ENCODE measurements at places on chromosomes 11 and 22.
A peak's percentile ranks its signal among the peaks of the same experiment; 100 is the strongest.

DNA sequence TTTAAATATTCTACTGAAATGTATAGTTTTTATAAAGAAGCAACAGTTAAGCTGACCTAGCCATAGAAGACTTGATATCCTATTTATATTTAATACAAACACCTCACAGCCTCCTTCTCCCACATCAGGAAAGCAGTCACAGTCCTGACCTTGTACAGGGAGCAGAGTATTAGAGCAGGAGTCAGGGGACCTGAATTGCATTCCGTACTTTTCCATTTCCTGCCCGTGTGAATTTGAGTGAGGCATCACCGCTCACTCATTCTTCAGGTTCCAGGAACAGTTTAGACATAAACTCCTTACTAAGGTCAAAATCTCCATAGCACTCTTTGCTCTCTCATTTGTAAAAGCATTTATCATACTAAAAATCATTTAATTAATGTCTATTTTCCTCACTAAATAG lies 482.5 kb upstream of the FAT3 start:
- DNase-seq: no peak

DNA sequence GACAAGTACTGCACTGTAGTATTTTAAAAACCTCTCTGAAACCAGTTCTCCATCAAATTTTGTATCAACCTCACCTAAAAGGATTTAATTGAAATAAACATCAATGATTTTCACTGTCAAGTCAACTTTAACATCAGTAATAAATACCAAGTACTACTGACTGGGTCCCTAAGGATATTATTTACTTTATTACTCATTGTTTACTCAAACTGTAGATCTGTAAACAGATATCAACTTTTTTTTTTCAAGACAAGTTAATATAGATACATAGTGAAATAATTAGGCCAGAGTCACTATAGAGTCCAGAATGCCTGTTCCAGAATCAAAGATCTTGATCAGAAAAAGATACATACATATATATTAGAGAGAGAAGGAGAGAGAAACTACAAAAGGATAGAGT lies 1.6 kb downstream of the RNF141 start:
- DNase-seq: no peak

- no peak for DNase-seq
Observed at GRCh38 chr22:49976439-49977175, 16.0 kb downstream of the PIM3 start.

DNA sequence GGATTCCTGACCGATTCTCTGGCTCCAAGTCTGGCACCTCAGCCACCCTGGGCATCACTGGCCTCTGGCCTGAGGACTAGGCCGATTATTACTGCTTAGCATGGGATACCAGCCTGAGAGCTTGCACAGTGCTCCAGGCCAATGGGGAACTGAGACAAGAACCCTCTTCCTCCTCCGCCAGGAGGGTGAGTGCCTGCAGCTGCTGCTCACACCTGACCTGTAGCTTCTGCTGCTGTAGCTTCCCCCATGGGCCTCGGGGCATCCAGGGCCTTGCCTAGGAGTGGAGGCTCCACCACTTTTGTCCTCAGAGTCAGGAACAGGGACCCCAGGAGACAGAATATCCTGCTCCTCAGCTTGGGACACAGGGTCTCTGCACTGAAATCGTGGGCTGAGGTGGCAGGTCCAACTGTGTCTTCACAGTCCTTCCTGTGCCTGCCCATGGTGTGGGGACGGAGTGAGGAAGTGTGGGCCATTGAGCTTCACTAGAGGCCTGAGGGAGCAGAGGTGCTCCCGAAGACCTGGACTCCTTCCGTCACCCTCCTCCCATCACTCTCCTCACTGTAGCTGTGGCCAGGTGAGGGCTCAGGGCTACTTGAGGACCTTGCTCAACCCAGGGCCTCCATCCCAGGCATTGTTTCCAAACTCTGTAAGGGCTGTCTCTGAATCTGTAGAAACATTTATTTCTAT lies 103.8 kb downstream of the ZNF280B start:
- no peak for DNase-seq

- DNase-seq: no peak
Observed at GRCh38 chr22:32831584-32831983, 30.1 kb downstream of the TIMP3 start.

- DNase-seq: no peak
Observed at GRCh38 chr11:36577373-36577772, 9.6 kb downstream of the RAG1 start.

DNA sequence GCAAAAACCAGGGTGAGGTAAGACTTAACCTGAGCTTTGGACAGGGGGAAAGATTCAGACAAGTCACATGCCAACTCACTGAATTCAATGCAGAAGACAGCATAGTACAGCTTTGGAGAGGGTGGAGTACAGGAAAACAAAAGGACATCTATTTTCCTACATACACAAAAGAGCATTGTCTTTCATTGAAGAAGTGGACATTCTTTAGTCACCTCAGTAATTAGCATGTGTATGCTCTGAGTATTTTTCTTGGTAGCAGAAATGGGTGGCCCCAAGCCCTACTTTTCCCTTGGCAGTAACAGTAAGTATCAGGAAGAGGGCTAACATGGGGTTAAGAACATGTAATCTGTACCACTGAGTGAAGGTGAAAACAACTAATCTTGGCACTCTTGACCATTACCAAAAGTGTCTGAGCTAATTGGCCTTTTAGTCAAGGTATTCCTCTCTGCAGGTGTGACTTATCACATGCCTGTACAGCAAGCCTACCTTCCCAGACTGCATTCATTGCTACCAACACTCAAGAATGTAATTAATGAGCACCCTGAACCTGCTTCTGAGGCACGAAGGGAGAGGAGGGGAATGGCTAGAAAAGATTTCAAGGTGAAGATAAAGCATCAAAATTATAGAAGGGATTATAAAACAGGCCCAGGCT lies 33.9 kb downstream of the SYTL2 start:
- DNase-seq: no peak

GRCh38 chr11:10318527-10318802 lies 13.6 kb downstream of the ADM start:
- no peak for DNase-seq

- DNase-seq: no peak
Observed at GRCh38 chr22:45098056-45098455, 65.7 kb upstream of the NUP50 start.

DNA sequence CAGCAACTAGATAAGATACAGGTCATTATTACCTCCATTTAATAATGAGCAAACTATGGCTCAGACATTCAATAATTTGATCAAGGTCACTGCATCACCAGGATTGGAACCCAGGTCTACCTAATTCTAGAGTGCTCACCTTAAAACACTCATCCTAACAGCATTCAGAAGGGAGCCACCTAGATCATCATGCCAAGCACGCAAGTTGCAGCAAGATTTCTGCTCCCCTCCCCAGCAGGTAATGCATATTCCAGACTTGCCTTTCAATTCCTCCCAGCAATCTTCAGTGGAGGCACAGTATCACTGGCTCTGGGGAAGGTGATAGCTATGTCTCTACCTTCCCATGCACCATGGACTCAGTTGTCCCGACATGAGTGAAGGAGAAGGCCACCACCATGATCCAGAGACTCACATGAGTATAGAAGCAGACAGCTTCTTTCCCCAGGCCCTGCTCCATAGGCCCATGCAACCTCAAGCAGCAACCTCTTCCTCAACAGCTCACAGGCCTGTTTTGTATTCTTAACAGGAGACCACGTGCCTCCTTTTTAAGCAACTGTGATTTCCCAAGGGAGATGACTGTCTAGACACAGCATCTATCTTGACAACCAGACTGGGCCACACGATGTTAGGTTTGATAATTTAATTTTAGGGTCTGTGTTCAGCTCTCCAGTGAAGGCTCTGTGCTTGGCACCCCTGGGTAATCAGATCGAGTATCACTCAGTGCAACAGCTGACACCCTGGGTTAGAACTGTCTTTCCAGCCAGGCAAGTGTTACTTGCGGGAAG lies 36.4 kb downstream of the RAB30 start:
- DNase-seq: no peak

DNA sequence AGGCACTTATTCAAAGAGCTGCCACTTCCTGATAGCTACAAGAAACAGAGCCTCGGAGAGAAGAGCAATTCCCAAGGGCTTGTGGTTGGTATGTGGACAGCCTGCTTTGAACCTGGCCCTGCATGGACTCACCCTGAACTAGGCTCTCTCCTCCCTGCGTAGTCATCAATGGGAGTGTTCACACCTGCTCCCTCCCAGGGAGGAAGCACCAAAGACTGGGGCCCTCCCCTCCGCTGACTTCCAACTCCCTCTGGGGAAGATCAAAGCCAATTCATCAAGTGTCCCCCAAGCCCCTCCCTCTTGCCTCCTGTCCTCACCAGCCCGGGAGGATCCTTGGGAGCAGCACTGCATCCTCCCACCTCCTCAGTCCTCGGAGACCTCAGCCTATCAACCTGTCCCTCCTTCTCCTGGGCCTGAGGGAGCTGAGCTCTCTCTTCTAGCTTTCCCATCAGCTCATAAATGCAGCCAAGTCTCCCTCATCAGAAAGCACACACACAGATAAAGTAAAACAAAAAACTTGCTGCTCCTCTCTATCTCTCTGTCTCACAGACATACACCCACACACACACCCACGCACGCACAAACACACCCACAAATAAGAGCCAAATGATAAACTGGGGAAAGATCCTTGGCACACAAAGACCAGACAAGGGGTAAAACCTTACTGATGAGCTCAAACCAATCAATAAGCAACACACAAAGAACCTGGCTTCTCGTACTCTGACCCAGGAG lies 3.3 kb downstream of the A4GALT start:
- DNase-seq: no peak

- DNase-seq: no peak
Observed at GRCh38 chr22:25076336-25076735, 123.3 kb upstream of the CRYBB3 start.

DNA sequence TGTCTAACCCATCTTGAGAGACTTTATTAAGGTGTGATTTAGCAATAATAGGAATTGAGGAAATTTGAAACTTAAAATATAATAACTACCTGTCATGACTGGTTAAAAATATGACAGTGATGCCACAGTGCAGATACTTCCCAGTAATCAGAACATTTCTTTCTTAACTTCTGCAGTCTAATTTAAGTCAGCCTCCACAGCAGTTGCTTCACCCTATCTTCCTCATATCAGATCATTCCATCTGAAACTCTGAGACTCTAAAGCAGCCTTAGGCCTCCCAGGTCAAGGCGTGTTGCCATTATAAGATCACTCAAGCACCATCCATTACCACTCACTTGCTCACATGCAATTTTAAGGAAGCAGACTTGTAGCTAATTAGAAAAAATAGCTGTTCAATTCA lies 302.2 kb downstream of the AASDHPPT start:
- no peak for DNase-seq

GRCh38 chr22:28833276-28833923 lies 33.0 kb upstream of the XBP1 start:
- DNase-seq: no peak

- DNase-seq: no peak
Observed at GRCh38 chr22:36405671-36406538, 18.1 kb upstream of the MYH9 start.

DNA sequence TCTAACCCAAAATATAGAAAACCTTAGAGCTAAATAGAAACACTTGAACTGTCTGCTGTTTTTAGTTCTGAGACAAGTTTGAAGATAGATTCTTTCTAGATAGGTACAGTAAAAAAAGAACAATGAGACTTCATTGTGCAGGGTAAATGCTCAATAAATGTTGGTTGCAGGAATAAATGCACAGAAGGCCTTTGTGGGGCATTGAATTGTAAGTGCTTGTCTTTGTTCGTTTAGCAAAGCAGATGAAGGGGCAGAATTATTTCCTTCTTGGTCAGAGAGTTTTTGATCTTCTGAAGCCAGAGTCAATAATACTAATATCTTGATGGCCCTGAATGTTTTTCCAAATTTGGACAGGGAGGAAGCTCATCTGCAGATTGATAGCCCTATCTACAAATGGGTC lies 340.4 kb downstream of the OPCML start:
- no peak for DNase-seq

- DNase-seq: no peak
Observed at GRCh38 chr22:20578707-20579106, 71.3 kb downstream of the MED15 start.

DNA sequence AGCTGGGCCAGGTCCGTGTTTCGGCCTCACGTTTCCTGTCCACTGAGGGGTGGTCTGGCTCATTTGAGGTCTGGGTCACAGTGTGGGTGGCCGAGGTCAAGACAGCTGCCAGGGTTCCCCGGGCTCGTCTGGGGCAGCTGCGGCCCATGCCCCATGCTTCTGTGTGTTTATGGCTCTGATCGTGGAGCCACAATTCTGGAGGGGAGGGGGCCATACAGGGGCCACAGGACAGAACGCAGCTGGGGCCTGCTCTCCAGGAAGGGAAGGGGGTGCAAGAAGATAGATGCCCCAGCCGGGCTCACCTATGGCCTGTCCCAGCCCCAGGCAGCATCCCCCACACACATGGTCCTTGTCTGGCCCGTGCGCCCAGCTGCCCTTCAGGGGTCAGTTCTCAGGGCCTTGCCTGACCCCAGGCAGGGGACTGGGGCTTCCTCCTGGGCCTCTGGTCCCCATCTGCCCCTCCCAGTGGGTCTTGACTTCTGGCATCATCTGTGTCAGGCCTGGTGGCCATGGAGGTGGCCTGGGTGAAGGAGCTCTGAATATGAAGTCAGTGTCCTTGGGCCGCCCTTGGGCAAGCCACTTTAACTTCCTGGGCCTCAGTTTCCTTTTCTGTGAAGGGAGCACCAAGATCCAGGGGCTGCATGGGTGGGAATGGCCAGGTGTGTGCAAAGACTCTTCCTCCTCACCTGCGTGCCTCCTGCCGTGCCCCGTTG lies 8.4 kb downstream of the TSPAN32 start:
- no peak for DNase-seq

DNA sequence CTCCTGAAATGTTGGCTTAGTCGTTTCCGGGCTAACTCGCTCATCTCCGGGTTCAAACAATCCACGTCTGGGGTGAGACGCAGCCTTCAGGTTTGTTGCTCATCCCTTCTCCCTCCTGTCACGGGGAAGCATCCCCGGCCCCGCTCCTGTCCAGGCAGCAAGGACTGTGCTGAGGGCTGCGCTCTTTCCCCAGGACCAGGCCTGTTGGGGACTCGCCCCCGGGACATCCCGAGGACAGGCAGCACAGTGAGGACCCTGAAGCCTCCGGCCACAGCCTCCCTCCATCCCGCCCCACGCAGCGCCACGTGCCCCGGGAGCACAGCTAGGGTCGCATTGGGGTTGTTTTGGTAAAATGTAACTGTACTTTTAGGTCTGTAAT lies 252.0 kb downstream of the BRD1 start:
- DNase-seq: no peak

- DNase-seq: peak; percentile 54
Observed at GRCh38 chr11:11731311-11732083, 109.7 kb upstream of the GALNT18 start.

GRCh38 chr11:75147191-75147874 lies 3.6 kb upstream of the SLCO2B1 start:
- DNase-seq: no peak

DNA sequence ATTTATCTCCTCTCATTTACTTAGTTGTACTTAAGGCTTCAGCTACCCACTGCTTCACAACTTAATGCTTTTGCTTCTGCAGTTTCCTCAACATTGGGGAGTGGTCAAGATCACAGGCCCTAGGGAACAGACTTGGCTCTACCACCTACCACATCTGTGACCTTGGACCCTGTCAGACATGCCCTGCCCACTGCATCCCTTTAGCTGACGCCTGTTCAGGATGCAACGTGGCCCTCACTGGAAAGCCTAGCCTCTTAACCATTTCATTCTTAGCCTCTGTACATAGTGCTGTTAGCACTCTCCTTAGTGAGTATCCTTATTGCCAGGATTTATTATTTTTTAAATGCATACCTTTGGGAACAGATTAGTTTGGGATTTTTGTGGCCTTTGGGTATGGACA lies 34.4 kb downstream of the TNRC6B start:
- DNase-seq: no peak

- DNase-seq: no peak
Observed at GRCh38 chr11:102426000-102426399, 26.6 kb downstream of the TMEM123 start.

Data from NCI-H1436 (cell line).